ENCODE measurements at places on chromosomes 2 and 18.

- no peak for DNase-seq
Measured at GRCh38 chr2:99779276-99779675, 289.5 kb upstream of the REV1 start.

DNA sequence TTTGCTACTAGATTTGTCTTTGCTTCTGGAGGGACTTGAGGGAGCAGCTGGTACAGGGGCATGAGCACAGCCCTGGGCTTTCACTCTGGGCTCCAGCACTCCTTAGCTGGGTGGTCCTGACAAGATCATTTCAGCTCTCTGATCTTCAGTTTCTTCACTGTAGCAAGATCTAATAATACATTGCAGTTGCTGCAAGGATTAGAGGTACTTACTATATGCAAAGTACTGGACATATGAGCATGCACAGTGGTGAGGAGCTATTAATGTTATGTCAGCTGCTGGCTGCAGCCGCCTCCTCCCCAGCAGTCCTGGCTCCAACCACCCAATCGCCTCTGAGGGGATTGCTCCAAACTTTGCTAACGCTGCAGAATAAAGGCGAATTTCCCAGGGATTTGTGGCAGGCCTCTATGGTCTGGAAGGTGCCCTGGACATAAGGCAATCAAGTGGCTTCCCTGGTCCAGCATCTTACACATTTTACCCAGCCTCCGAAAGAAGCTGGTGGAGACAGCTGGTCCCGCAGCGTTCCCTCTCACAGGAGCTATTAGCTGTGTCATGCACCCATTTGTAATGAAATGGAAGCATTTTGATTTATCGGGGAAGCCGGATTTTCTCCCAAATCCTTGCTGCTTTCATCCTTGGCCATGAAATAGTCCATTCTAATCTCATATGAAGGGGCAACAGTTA lies 96.7 kb downstream of the RHOB start:
- no peak for DNase-seq

DNA sequence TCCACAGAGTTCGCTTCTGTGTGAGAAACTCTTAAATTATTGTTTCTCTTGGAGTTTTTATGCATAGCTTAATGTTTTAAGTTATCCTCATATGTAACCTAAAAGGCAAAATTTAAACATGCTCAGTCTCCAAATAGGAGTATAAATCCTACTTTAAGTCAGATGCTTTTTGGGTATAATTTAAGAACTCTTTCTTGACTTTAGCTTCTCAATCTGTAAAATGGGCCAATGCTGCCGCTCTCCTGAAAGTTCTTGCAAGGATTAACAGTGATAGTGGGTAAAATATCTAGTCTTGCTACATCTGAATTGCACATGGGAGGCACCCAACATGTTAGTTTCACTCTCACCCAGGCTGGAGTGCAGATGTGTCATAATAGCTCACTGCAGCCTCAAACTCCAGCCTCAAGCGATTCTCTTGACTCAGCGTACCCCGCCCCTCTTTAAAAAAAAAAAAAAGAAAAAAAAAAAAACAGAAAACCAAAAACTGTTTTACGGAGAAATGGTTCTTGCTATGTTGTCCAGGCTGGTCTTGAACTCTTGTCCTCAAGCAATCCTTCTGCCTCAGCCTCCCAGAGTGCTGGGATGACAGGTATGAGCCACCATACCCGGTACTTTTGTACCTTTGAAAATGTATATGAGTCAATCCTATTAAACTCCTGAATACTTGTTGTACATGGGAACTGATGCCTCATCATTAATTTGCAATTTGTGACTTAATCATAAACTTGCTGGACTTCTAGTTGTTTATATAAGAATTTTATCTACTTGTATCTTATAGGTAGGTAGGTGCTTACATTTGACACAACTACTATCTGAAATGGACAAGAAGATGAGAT lies 1.8 kb downstream of the FBXO48 start:
- no peak for DNase-seq

DNA sequence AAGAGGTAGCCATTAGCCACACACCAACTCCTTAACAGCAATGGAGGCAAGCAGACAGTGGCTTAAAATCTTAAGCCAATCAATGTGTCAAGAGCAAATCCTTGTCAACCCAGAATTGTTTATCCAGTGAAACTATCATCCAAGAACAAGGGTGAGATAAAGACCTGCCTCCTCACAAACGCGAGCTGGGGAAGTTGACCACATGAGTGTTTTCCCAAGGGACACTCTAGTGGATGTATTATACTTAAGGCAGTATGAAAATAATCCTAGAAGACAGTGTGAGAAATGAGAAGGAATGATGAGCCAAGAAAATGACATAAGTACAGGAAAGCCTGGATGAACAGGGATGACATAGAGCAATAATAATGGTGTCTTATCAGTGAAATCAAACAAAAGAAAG lies 209.6 kb downstream of the TWIST2 start:
- DNase-seq = no peak

DNA sequence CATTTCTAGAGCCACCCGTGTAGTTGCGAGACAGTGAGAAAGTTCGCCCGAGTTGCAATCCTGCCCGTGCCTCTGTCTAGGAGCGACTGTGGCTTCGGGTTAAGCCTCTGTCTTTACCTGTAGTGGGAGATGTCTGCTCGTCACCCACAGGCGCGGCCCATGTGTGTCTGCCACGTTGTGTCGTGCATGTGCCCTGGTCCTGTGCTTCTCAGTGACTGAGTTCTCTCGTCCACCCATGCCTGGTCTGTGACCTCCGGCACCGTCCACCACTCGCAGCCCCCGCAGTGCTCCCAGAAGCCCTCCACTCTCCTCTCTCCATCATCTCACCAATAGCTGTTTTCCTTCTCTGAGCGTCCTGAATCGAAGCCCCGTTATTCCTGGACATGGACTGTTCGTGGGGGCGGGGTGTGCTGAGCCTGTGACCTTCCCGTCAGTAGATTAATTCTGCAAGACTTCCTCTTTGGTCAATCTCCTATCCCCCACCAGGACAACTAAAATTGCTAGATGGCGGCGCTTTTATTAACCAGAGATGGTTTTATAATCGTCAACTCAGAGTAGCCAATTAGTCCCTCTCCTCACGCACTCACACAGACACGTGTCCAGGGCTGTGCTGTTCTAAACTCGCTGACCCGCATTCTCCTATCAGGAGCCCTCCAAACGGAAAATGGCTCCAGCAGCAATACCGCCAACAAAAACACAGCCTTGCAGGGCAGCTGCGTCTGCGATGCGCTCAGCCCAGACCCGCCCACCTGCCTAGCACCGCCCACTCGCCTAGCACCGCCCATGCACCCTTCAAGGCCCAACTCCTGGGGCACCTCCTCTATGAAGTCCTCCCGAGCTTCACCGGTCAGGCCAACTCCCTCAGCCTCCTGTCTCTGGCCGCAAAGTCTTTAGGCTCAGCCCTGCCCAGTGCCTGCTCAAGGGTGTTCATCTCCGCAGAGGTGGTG lies 119.4 kb downstream of the TWIST2 start:
- no peak for DNase-seq

GRCh38 chr2:33267756-33268155 lies 208.7 kb upstream of the RASGRP3 start:
- DNase-seq = no peak

DNA sequence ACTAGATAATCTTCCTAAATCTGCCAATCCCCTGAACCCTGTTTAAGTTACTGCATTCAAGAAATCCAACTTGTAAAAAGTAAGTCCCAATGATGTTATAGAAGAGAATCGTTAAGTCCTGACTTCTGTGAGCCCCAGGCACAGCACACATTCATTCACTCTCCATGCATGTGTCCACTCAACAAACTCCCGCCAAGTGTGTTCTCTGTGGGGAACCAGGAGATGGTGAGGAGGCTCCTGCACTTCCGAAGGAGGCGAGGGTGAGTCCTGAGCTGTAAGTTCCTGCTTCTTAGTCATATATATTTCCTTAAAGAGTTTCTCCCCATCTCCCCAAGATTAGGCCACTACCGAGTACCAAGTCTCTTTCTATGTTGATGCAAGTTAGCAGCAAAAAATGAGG lies 635.0 kb upstream of the ID2 start:
- no peak for DNase-seq

Measured in NCI-H2171 treated with DMSO at 0.1 percent for 48 hours (cell line).